ENCODE measurements at places on chromosomes 11 and 22.

DNA sequence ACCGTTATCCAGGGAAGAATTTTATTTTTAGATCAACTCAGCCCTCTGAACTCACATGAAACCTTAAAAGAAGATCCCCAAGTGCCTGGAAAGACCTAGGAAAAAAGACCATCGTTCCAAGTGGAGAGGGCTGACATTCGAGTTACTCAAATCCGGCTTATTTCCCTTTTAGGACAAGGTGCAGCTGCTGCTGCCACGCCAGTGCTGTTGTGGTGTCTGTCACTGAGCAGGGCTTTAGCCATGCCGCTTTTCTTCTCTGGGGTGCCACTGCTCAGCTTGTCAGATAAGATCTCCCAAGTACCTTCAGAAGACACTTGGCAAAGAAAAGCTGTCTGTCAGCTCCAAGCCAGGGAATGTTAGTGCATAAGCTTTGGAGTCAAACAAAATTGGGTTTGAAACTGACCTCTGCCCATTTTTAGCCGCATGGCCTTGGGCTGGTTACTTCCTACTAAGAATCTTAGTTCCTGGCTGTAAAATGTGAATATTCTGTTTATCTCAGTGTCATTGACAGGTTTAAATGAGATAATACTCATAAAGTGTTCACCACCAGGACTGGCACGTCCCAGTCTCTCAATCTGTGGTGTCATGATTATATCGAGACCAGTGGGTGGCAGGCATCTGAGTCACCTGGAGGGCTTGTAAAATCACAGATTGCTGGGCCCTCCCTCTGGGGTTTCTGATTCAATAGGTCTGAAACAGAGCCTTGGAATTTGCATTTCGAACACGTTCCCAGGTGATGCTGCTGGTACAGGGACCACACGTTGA, 117.5 kb downstream of the PKNOX2 start:
- DNase-seq: no peak

- DNase-seq: no peak
Measured at GRCh38 chr22:20044495-20045151, 23.7 kb downstream of the TANGO2 start.

GRCh38 chr22:19037282-19038163, 84.7 kb downstream of the DGCR2 start:
- DNase-seq: no peak

GRCh38 chr11:117998664-117999353, 12.6 kb downstream of the IL10RA start:
- no peak for DNase-seq

DNA sequence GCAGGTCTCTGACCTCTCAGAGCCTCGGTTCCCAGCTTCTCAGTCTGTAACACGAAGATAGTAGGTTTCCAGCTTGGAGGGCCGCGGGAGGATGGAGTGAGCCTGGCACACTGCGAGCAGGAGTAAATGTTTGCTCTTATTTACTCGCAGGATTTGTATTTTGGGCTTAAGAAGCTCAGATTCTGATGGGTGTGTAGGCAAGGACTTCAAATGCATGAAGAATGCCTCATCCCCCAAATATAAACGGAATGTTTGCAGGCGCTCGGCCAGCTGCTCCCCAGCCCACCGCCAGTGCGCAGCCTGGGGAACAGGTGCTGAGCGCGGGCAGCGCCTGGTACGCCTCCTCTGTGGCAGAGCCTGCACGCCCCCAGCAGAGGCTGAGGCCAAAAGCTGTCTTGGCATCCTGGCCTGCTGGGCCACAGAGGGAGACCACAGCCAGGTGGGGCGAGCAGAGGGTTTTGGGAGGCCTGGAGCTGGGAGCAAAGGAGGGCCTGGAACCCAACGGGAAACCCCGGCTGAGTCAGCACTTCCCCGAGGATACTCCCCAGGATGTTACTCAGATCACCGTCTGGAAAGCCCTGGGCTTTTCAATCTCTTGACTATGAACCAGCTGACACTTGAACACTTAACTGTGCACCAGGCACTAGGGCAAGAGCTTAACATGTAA, 9.4 kb downstream of the EHD1 start:
- no peak for DNase-seq

DNA sequence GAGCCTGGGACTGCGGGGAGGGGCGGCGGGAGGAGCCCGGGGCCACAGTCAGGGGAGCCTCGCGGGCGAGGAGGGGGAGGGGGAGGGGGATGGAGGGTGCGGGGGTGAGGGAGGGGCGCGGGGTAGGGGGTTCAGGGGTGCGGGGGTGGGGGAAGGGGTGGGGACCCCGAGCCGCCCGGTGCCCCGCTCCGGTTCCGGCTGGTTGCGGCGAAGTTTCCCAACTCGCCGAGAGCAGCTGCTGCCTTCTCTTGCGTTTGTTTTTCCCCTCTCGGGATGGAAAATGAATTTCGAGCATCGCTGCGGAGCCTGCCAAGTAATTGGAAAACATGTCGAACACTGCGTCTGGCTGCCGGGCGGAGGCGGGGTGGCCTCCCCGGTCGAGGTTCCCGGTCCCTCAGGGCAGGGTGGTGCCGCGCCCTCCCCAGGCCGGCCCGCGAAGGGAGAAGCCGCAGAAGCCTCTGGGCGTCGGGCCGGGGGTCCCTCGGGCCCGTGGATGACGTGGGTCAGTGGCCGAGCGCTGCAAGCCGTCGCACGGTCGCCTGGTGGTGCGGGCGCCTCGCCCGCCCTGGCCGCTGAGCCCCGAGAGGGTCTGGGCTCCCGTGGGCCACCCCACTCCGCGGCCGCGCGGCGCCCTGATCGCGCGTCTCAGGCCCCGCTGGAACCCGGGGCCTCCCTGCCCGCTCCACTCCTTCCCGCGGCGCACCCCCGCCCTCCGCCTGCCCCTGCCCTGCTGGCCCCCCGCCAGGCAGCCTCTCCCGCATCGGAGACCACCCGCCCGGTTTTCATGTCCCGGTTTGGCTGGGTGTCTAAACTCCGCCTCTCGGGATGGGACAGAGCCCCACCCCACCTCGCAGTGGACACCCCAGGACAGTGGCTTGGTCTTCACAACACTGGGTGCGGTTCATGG, 12.1 kb downstream of the SPATA19 start:
- no peak for DNase-seq

DNA sequence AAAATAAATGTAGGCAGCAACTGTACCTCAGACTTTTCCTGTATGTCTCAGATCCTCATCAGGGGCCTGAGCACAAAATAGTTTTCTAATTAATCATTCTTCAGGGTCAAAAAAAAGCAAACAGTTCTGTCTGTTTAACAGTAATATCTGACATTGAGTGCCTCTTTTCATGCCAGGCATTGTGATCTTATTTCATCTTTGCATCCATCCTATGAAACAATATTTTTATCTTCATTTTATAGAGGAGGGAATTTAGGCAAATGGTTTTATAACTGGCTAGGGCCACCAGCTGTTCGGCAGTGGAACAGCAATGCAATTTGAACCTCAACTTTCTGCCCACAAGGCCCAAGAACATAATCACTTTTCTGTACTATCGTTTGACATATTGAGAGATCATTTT, 145.6 kb downstream of the WNT7B start:
- peak; percentile 4 for DNase-seq

GRCh38 chr22:22791438-22792181, 96.0 kb upstream of the IGLL5 start:
- DNase-seq: no peak

DNA sequence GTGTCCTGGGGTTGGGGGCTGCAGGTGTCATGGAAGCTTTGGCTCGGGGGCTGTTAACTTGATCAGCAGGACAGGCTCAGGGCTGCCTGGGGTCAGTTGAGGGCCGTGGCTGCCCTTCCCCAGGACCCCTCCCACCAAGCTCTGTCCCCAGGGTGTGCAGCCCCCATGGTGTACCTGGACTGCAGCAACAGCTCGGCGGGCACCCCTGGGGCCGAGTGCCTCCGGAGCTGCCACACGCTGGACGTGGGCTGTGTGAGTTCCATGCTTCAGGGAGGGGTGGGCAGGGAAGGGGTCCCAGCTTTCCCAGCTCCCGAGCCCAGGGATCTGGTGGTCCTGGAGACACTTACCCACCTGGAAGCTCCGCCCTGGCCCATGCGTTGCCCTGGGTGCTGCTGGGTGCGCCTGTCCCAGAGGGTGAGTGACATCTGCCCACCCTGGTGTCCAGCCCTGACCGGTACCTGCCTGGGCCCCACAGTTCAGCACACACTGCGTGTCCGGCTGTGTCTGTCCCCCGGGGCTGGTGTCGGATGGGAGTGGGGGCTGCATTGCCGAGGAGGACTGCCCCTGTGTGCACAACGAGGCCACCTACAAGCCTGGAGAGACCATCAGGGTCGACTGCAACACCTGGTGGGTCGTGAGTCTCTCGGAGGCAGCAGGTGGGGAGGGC, 11.3 kb downstream of the MUC5B start:
- DNase-seq: no peak

DNA sequence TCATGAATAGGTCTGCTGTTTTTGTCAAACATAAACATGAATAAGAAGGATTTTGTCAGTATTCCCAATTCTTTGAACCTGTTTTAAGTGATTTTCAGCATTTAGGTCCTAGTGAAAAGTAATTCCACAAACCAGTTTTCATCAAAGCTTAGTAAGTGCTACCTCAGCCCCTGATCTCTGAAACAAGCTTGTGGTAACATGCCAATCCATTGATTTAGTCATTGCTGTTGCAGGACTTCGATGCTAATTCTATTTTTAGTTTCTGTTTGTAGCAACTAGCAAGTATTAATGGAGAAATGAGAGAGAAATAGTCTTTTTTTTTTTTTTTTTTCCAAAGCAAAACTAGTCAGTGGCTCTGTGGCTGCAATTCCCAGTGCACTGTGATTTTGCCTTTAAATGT, 91.4 kb downstream of the JRKL start:
- no peak for DNase-seq

DNA sequence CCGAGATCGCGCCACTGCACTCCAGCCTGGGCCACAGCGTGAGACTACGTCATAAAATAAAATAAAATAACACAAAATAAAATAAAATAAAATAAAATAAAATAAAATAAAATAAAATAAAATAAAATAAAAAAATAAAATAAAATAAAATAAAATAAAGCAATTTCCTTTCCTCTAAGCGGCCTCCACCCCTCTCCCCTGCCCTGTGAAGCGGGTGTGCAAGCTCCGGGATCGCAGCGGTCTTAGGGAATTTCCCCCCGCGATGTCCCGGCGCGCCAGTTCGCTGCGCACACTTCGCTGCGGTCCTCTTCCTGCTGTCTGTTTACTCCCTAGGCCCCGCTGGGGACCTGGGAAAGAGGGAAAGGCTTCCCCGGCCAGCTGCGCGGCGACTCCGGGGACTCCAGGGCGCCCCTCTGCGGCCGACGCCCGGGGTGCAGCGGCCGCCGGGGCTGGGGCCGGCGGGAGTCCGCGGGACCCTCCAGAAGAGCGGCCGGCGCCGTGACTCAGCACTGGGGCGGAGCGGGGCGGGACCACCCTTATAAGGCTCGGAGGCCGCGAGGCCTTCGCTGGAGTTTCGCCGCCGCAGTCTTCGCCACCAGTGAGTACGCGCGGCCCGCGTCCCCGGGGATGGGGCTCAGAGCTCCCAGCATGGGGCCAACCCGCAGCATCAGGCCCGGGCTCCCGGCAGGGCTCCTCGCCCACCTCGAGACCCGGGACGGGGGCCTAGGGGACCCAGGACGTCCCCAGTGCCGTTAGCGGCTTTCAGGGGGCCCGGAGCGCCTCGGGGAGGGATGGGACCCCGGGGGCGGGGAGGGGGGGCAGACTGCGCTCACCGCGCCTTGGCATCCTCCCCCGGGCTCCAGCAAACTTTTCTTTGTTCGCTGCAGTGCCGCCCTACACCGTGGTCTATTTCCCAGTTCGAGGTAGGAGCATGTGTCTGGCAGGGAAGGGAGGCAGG, at the start of gene GSTP1:
TSS of gene GSTP1 (plus strand) at position 566 of the 958 bp plus-strand sequence. CDS start at position 598, 32 bp downstream.
- DNase-seq: no peak

- DNase-seq: no peak
Measured at GRCh38 chr11:12286606-12287005, 90.8 kb upstream of the PARVA start.

GRCh38 chr22:39938509-39939111, 21.6 kb upstream of the TMA7B start:
- DNase-seq: no peak

DNA sequence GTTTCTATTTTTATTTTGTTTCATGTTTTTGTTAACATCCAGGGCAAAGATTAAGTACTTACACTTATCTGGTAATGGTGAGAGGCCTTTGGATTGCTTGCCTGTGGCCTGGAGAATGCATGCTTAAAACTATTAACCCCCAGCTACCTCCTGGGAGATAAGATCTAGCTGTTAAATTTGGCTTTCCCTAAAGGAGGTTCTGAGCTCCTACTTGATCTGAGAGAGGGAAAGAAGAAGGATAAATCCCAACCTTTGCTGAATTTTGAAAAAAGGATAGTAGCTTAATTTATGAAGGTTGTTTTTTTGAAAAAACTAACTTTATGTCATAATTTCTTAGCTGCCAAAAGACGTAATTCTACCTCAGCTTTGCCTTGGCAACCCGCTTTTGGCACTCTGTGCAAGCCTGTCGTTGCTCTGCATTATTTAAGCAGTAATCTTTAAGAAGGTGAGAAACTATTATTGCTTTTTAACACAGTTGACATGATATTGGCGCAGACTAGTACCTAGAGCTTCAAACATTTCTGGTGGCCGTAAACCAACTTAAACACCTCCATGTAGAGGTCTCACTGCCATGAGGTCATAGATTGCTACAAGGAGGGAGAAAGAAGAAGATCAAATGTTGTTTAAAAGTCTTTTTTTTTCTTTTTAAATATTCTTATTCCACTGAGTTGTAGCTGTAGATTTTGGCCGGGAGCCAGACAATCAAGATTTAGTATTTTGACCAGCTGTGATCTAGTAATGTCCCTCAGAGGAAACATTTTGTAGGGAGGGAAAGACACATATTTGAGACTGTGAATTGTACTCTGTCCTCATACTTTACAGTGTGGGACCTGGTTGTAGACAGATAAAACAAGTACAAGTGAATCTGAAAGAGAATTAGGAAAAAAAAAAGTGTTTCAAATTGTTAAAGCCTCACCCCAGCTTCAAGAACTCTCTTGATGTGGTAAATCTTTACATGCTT, 74.4 kb downstream of the WNT11 start:
- DNase-seq: no peak

GRCh38 chr11:30016588-30017363, at the start of gene KCNA4:
Gene KCNA4 (minus strand): TSS chr11:30017030. CDS start chr11:30012678, 4,352 bp downstream.
- no peak for DNase-seq

DNA sequence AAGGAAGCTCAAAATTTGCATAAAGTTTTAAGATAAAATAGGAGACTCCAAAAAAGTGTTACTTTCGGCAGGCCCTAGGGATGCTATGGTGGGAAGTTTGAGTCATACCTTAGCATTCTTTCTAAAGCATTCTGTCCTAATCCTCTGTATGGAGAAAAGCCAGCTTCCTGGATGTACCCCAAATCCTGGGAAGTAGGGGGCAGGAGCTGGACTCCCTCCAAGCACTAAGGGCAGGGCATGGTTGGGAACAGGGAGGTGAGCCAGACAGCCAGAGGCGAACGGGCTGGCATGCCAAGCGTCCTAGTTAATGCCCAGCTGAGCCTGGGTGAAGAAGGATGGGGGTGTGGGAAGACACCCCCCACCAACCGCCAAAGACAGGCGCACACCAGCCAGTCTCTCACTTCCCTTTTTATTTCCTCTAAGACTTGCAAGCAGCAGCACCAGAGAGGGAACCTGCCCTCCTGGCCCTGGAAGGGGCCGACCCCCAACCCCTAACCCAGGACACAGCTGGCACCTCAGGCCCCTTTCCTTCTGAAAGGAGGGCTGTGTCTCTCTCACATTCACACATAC, 23.9 kb downstream of the RTN4RL2 start:
- no peak for DNase-seq

GRCh38 chr11:131766637-131767036, 396.2 kb downstream of the NTM start:
- no peak for DNase-seq

GRCh38 chr22:37273126-37273845, 9.0 kb upstream of the CYTH4 start:
- DNase-seq: no peak

- DNase-seq: peak; percentile 30
Measured at GRCh38 chr11:61897387-61898246, 6.3 kb upstream of the FADS3 start.

GRCh38 chr11:73227571-73228211, 9.6 kb downstream of the P2RY2 start:
- DNase-seq: no peak

Data from Panc1 (cell line).